Activated T-helper 1 cell treated with anti-CD3 and anti-CD28 coated beads, Interleukin-2, amount 50 U/mL, for 16 hours (primary cell): ENCODE measurements at places on chromosomes 3 and 15.

DNA sequence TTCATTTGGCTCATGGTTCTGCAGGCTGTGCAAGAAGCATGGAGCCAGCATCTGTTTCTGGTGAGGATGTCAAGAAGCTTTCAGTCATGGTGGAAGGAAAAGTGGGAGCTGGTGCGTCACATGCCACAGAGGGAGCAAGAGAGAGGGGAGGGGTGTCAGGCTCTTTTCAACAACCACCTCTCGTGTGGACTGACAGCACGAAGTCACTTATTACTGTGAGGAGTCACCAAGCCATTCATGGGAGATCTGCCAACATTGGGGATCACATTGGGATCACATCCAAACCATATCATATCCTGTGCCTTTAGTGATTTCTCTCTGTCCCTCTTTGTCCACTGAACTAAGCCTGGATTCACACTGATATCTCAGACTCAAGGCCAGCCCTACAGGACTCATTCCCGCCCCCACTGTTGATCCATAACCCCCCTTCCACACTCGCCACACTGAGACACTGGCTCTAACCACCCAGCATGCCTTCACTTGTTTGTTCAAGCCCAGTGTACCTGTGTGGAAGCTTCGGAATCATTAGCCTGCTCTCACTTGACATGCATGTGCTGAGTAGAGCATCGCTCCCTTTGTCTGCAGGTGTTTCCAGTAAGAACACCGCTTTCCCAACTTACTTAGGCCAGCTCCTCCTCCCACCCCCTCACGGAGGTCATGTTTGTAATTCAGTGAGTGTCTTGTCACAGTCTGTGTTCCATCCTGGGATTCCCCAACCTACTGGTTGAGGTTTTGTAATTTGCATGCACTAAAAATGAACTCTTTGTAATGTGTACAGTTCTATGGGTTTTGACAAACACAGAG lies 132.2 kb downstream of the KLF13 start:
- DNase-seq = no peak

DNA sequence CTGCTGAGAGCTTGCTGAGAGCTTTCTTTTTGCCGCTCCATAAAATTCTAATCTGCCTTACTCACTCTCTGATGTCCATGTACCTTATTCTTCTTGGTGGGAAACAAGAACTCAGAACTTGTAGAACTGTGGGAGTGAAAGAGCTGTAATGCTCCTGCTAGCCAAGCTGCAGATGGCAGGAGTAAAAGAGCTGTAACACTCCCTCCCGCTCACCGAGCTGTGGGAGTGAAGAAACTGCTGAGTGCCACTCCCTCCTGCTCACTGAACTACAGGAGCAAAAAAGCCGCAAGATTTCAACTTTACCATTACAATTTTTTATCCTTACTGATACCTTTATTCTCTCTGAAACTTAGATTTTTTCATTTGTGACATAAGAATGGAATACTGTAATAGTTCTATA lies 199.1 kb downstream of the SI start:
- no peak for DNase-seq

DNA sequence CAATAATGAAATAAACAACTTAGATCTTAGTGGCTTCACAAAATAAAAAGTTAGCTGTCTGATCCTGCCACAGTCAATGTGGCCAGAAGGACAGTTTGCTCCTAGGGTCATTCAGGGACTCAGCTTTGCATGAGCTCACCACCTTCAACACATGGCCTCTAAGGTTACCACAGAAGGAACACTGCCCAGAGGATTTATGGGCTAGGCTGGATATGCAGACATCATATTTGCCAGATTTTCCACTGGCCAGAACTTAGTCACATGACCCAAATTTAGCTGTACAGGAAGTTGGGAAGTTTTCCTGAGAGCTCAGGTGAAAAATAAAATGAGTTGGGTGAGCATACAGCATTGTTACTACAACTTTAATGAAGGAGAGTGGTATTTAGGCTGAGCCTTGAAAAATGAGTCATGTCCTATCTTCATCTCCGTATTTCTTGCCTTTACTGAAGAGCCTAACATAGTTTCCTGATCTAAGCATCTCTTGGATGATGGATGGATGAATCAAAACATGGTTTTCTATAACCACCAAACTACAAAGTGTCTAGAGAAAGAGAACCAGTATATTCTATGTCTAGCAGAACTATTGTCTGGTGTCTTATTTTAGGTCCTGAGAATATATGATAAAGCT lies 54.9 kb upstream of the TMEM108 start:
- no peak for DNase-seq

DNA sequence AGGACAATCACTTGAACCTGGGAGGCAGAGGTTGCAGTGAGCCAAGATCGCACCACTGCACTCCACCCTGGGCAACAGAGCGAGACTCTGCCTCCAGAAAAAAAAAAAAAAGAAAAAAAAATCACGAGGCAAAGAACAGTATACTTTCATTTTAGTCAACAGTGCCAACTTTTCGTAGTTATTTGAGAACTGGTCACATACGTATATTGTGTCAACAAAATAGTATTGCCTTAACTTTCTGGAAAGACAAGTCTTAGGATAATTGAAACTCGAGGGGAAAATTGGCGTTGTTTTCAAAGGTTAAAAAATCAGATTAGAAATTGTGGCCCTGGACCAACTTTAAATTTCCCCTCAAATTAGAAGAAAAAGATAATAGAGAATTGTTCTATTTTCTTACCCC lies 13.8 kb downstream of the GMPS start:
- no peak for DNase-seq

GRCh38 chr3:32780735-32781210 lies 37.0 kb upstream of the TRIM71 start:
- no peak for DNase-seq

GRCh38 chr3:107496855-107497254 lies 25.9 kb upstream of the BBX start:
- no peak for DNase-seq

- DNase-seq = no peak
Measured at GRCh38 chr3:58032186-58032585, 24.0 kb downstream of the FLNB start.

- DNase-seq = no peak
Measured at GRCh38 chr3:108035751-108036150, 55.1 kb downstream of the CD47 start.

DNA sequence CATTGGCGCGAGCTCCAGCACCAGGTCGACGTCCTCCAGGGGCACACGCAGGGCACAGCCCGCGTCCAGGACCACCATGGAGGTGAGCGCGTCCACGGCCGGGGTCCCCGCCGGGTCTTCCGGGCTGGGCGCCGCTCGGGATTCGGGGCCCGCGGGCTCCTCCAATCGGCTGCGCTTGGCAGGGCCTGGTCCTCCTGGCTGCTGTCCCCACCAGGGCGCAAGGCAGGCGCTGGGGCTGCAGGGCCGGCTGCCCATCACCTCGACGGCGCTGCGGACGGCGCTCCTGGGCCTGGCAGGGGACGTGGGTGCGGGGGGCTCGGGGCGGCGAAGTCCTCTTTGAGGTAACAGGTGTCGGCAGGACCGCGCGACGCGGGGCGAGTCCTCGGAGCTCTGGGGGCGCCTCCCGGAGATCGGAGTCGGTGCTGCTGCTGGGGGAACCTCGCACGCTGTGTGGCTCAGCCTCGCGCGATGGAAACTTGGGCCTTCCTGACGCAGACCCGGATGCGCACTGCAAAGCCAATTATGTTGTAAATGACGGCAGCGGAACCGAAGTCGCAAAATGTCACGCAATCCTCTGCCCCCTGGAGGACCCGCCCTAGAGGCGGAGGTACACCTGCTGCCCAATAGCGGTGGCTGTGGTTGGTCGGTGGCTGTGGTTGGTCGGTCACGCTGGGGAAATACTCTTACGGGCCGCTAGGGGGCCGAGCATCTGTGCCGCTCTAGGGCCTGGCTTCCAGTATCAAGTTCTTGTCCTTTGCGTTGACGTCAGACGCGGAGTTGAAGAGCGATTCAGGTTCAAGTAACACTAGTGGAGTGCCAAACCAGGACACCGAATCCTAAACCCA lies at the start of gene PRR23C:
PRR23C (minus strand) TSS at position 527 of the 845 bp plus-strand sequence; CDS start at position 255, 272 bp downstream.
- no peak for DNase-seq

- no peak for DNase-seq
Measured at GRCh38 chr3:164479406-164479805, 598.9 kb downstream of the SI start.

DNA sequence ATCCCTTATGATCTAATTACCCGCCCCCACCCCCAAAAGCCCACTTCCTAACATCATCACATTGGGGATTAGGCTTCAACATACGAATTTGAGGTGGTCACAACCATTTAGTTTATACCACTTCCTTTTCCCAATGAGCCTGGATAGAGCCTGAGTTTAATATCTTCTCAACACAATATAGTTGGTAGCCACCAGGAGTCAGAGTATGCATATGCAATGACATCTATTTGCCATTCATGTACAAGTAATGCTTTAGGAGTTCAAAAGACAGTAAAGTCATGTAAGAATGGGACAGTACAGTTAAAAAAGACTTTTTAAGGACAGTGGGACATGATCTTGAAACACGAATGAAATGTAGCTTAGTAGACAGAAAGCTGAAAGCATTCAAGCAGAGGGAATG lies 172.4 kb downstream of the DCLK3 start:
- no peak for DNase-seq

DNA sequence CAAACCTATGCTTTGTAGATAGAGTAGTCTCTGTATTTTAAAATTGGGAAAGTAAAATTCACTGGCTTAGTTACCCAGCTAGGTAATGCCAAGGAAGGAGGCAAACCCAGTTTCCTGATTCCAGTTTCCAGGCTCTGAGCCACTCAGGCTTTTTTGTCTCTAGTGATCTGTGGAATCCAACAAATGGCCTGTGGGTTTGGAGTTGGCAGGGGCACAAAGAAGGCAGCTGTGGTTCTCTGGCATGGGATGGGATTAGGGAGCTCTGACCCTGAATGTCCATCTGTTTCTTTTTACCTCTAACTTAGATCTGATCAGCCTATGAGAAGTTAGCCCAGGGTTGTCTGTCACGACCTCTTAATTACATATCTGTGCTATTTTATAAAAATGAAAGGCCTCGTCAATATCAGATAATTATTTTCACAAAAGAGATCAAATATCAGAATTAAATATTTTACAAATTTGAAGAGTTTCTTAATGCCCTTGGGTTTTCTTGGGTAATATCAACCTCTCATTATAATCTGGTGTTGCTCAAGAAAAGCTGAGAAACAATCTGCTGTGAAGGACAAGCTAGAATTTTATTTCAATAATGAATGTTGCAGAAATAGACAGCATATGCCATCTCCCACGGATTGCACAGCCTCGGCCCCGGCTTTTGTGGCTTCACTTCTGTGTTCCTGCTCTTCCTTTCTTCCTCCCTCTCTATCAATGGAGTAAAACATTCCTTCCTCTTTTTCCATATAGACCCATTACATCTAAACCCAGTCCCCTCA lies 63.7 kb upstream of the DAZL start:
- DNase-seq = no peak

GRCh38 chr3:11717301-11717700 lies 73.6 kb upstream of the VGLL4 start:
- DNase-seq = no peak

DNA sequence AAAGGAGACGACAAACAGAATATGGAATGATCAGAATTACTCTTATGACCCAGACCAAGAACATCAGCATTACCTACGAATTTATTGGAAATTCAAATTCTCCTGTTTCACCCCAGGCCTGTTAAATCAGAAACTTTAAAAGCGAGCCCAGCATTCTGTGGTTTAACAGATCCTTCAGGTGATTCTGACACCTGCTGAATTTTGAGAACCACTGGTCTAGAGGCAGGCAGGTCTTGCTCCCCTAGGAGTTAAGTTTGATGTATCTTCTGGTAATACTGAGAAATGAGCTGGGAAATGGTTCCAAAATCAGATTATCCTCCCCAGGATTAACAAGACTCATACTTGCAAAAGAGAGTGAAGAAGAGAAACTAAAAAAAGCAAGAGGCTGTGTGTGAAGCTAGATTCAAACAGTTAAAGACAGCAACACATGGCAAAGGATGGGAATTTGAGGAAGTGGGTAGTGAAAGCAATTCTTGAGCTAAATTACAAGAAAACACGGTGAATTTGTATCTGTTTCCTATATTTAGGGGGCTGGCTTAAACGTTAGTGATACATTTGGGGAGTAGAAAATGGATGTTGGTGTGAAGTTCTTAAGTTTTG lies 66.0 kb downstream of the FLNB start:
- no peak for DNase-seq

- no peak for DNase-seq
Measured at GRCh38 chr3:141057436-141057835, 6.3 kb downstream of the SPSB4 start.
